Iris pigment epithelial cell (primary cell): ENCODE measurements at places on chromosomes 6 and 20.

GRCh38 chr6:108944707-108945680, 96.8 kb downstream of the ARMC2 start:
- peak; percentile 86 for DNase-seq

GRCh38 chr6:139888681-139889122, 514.3 kb upstream of the CITED2 start:
- DNase-seq = peak; percentile 28

- no peak for DNase-seq
Measured at GRCh38 chr6:170456886-170457698, 96.0 kb downstream of the PSMB1 start.

DNA sequence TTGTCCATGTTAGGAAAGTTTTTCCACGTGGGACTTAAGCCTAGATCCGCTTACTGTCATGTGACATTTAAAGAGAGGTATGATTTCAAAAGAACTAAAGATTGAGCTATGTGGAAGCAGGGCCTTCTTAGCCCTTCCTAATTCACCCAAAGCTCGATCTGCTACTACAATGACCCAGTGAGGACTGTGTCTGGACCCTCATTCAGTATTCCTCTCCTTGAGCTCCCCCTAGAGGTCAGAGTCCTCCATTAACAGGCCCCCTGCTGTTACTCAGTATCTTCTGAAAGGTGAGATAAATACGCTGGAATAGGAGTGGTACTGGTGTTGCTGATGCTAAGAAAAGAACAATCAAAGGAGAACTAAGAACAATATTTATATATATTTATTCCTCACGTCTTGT, 414.0 kb downstream of the GJA1 start:
- DNase-seq = peak; percentile 75

DNA sequence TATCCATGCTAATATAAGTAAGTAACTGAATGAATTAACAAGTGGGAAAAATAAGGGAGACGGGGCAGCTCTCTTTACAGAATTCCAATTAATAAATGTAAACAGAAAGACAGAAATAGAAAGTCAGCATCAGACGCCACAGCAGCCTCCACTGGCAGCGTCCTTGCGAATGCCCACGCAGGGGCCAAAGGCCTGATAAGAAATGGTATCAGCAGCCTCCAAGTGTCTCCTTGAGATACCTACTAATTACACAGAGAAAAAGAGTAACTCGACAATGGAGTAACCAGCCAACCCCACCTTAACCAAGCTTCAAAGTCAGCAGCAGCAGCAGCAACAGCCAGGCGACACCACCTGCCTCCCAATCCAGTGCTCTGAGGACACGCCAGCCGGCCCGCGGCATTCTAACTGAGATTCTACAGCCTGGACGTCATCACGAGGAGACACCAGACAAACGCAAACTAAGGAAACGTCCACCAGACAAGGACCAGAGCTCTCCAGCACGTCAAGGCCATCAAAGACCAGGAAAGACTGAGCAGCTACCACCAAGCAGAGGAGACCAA, 78.8 kb downstream of the TAF4 start:
- DNase-seq = no peak

GRCh38 chr6:80438772-80439171, 332.3 kb downstream of the BCKDHB start:
- peak; percentile 87 for DNase-seq

DNA sequence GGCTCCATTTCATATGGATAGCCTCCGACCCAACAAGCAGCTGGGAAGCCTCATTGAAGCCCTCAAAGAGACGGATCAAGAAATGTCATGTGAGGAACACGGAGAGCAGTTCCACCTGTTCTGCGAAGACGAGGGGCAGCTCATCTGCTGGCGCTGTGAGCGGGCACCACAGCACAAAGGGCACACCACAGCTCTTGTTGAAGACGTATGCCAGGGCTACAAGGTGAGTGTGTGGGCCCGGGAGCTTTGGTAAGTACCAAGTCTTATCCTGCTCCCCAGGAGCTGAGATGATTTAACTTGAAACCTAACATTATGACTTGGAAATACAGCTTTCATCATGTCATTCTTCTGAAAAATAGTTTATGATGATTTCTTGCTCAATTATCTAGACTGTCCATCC, 4.1 kb downstream of the TRIM38 start:
- DNase-seq = no peak

- DNase-seq = no peak
Measured at GRCh38 chr6:36109092-36109491, 21.2 kb upstream of the MAPK13 start.

DNA sequence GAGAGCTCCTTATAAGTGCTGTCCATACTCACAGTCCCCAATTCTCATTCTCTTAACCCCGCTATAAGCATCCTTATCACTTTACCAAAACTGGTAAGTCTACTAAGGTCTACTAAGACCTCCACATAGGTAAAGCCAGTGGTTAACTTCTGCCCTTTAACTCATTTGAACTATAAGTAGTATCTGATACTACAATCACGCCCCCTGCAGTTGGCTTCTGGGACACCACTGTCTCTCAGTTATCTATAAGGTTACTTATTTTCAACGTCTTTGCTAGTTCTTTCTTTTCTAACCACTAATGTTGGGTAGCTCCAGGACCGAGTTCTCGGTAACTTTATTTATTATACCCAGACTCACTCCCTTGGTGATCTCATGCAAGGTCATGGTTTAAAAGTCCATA, 142.6 kb downstream of the ARHGAP18 start:
- peak; percentile 34 for DNase-seq
